ENCODE measurements at places on chromosomes 7 and 10.

GRCh38 chr10:73643362-73643761 is 2.1 kb upstream of the MYOZ1 start:
- no peak for DNase-seq

- no peak for DNase-seq
Measured at GRCh38 chr7:27999829-28000228, 180.8 kb downstream of the JAZF1 start.

DNA sequence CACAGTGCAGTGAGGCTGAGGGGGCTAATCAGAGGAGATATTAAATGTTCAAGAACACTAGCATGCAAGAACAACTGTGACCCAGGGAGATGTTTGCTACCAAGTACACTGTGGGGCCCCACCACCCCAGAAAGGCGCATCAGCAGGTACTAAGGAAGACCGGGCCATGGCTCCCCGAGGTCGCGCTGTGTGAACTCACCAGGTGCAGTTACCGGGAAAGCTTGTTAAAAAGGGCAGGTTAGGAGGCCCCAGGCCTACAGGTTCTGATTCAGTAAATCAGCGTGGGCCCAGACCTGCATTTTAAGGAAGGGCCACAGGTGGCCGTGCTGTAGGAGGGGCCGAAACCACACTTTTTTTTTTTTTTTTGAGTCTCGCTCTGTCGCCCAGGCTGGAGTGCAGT is 54.6 kb downstream of the TMEM209 start:
- no peak for DNase-seq

DNA sequence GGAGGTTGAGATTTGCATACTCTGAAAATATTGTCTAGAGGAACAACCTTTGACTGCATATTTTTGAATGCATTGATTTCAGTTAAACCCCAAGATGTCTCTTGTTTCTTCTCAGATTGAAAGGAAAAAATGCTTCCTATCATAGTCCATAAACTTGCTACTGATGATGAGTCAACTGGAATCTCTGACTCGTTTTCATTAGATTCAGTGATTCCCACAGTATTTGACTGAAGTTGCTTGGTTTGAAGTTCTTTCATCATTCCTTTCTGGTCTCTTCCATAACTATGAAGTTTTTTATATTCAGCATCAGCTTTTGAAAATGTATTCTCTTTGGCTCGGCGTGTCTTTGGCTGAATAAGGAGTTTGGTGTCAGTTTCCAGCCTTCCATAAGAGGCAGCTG is 10.7 kb downstream of the PEX1 start:
- DNase-seq: no peak

- DNase-seq: no peak
Measured at GRCh38 chr7:144812379-144813283, 23.2 kb downstream of the TPK1 start.

DNA sequence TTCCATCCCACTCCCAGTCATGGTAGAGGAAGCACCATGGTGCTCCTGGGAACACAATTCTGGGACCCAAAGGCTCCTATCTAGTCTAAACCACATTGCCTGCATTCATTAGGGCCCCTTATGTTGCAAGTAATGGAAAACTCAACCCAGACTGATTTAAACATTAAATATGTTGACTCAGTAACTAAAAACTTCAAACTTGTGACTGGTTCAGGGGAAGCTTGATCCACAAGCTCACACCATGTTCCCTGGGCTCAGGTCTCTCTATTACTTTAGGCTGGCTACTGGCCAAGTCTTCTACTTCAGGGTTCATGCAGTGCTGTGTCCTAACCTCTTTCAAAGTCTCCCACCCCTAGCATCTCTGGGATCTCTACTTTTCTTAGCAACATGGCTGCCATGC is 13.1 kb downstream of the WNT16 start:
- no peak for DNase-seq

GRCh38 chr10:128443925-128444518 is 317.8 kb upstream of the MKI67 start:
- DNase-seq: no peak

GRCh38 chr7:111671927-111672326 is 109.6 kb upstream of the IMMP2L start:
- no peak for DNase-seq

- DNase-seq: no peak
Measured at GRCh38 chr7:22387583-22387982, 30.6 kb upstream of the RAPGEF5 start.

GRCh38 chr10:66321723-66322665 is 603.8 kb upstream of the LRRTM3 start:
- peak; percentile 31 for DNase-seq

DNA sequence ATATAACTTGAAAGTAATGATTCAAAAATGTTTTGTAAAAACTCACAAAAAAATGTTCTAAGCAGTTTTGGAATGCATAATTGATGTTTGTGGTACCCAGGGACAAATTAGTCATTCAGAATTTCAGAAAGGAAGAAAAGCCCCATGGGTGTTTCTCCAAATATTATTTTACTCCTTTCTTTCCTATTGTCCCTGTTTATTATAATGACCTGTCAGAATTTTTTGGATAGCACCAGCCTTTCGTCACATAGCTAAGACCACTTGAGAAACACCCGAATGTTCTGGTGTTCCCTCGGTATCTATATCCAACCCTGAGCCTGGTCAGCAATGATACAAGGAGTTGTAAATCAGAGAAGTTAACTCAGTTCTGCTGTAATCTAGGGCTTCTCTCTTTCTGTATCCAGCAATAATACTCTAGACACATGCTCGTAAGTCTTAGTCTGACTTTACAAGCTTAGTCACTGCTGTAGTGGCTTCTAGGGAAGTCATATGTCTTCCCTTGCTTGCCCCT is 64.8 kb upstream of the MEOX2 start:
- DNase-seq: no peak

DNA sequence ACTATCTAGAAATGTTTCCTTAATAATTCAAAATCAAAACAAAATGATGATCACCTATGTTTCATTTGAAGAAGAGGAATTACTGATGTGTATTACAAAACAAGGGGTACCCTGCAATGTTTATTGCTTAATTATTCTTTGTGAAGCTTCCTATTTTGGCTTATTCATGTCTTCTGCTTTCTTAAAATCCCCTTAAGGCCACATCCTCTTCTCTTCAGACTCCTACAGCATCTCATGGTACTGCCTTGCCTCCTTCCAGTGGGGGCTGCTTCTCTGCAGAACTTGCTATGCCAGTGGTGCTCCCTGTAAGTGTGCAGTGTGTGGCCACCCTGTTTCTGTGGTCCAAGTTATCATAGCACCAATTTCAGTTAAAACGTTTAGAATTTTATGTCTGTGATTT is 35.0 kb downstream of the CCDC146 start:
- DNase-seq: no peak

- no peak for DNase-seq
Measured at GRCh38 chr10:6212806-6213205, 10.1 kb downstream of the PFKFB3 start.

GRCh38 chr10:57830877-57831560 is 436.7 kb downstream of the IPMK start:
- no peak for DNase-seq

GRCh38 chr7:129146237-129146979 is 1.9 kb downstream of the TSPAN33 start:
- no peak for DNase-seq

- no peak for DNase-seq
Measured at GRCh38 chr7:113143486-113144257, 25.3 kb upstream of the SMIM30 start.

- peak; percentile 49 for DNase-seq
Measured at GRCh38 chr10:17409170-17409733, 45.1 kb downstream of the ST8SIA6 start.

GRCh38 chr7:110852156-110852940 is 238.6 kb upstream of the LRRN3 start:
- DNase-seq: no peak

GRCh38 chr10:77452952-77453564 is 184.6 kb downstream of the KCNMA1 start:
- DNase-seq: no peak

DNA sequence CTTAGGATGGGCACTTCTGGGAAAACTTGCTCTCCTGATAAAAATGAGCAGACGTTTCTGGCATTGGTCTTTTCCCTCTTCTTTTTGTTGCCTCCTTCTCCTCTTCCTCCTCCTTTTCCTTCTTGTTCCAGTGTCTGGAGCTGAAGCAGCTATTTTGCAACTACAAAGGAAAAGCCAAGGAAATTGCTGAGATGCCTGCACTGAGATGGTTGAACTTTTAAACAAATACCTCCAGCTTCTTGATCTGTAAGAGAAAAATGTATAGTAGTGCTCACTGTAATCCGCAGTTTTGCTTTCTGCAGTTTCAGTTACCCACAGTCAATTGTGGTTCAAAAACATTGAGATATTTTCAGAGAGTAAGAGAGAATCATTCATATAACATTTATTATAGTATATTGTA is 7.5 kb upstream of the SND1 start:
- DNase-seq: no peak

DNA sequence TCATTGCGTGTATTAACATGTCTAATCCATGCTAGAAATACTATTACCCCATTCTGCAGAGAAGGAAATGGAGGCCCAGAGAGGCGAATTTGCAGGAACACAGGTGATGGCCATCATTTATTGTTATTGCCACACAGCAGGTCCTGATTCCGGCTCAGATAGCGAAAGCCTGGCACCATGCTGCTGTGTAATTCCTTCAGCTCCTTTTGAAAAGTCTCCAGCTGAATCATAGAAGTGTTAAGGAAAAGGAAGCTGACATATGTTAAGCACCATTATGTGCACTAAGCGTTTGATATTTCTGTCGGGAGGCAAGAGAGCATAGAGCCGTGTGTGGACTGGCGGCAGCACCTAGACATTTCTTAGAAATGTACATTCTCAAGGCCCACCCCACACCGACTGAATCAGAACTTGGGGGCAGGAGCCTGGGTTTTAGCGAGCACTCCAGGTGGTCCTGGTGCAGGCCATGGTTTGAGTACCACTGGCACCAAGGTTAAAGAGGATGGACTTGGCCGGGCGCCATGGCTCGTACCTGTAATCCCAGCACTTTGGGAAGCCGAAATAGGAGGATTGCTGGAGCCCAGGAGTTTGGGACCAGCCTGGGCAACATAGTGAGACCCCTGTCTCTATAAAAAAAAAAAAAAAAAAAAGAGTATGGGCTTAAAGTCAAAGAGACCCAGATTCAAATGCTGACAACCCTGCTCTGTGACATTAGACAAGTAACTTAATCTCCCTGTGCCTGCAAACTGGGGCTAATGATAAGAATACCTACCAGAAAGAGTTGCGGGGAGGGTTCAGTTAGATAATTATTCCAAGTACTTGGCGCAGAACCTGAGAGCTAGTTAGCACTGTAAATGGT is 52.2 kb downstream of the UNC5B start:
- peak; percentile 37 for DNase-seq

- DNase-seq: no peak
Measured at GRCh38 chr7:30908681-30909080, 3.0 kb upstream of the AQP1 start.

DNA sequence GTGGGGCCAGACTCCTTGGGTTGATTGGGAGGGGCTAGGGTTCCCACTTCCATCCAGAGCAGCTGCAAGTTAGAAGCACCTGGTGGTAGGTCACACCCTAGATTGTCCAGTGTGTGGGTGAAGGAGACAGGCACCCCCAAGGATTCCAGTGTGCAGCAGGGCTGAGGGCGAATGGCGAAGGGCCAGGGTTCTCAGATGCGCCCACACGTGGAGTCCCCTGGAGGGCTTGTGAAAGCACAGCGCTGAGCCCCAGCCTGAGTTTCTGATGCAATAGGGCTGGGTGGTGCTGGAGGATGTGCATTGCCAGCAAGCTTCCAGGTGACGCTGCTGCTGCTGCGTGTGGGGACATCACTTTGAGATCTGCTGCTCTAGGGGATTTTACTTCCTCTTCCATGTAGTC is 25.4 kb downstream of the TBATA start:
- no peak for DNase-seq

- DNase-seq: no peak
Measured at GRCh38 chr7:30893357-30893756, 18.3 kb upstream of the AQP1 start.

DNA sequence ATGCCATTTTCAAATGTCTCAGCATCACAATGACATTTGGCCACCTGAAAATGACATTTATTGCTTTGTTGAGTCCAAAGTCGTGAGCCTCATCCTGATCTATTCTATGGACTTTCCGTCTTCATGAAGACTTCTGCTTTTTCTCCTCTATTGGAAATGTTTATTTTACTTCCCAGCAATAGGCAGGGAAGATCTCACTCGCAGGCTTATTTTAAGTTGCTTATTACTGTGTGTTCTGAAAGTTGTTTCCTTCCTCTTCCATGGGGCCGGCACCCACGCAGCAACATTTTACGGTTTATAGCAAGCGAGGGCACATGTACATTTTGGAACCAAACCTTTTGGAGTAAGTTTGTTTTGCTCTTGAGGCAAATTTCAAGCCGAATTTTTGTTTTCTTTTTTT is 221.0 kb upstream of the KLF6 start:
- DNase-seq: no peak

DNA sequence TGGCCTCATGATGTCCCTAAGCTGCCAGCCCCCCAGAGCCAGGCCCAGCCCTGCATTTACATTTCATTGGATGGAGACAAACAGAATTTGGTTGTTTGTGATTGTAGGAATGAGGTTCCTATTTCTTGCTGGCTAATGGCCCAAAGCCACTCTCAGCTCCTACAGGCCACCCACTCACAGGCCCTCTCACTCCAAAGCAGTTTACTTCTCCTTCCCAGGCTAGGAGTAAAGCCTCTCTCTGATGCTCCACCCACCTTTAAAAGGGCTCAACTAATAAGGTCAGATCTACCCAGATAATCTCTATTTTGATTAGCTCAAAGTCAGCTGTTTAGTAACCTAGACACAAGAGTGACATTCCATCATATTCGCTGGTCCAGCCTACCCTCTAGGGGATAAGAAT is 11.2 kb upstream of the CUZD1 start:
- no peak for DNase-seq

DNA sequence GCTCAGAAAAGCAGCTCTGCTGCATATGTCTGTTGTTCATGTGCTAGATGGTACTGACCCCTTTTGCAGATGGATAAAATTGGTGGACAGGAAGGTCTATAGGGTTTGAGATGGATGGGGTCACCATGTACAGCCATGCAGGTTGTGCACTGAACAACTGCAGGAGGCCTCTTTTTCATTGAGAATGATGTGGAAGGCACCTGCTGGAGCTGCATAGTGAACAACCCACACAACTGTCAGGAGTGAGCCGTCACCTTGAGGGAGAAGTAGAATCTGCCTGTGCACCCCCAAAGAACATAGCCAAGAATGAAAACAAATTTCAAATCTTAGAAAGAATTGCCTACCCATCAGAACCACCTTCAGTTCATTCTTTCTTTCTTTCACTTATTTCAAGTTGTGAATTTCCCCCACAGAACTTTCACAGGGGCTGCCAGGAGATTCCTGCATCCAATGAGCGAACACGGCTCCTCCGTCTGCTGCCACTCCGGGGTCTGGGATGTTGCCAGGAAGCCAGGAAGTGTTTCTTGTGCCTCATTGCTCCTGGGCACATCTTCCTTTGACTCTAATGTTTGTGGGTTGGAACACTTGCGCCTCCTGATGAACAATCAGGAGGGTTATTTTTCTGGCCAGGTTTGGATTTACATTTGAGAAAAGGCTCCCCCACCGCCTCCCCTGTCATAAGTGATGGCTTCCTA is 53.7 kb upstream of the DOCK1 start:
- no peak for DNase-seq

DNA sequence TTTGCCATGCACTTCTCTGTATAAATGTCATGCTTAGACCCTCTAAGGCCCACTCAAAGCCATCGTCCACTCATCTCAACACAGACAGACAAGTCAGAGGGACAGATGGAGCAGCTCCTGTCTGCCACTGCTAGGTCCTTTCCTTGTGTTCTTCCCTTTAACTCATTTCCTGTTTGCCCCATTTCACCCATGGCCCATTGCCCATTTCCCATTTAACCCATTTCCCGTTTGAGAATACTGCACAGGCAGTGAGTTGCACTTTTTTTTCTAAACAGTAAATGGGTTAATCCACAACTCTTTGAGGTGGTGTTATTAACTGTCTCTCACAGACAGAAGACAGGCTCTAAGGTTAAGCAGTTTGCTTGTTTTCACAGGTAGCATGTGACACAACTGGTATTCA is 179.3 kb downstream of the NPSR1 start:
- DNase-seq: no peak
